NCI-H510A treated with DMSO at 0.1 percent for 48 hours (cell line): ENCODE measurements at places on chromosomes 1 and 21.

DNA sequence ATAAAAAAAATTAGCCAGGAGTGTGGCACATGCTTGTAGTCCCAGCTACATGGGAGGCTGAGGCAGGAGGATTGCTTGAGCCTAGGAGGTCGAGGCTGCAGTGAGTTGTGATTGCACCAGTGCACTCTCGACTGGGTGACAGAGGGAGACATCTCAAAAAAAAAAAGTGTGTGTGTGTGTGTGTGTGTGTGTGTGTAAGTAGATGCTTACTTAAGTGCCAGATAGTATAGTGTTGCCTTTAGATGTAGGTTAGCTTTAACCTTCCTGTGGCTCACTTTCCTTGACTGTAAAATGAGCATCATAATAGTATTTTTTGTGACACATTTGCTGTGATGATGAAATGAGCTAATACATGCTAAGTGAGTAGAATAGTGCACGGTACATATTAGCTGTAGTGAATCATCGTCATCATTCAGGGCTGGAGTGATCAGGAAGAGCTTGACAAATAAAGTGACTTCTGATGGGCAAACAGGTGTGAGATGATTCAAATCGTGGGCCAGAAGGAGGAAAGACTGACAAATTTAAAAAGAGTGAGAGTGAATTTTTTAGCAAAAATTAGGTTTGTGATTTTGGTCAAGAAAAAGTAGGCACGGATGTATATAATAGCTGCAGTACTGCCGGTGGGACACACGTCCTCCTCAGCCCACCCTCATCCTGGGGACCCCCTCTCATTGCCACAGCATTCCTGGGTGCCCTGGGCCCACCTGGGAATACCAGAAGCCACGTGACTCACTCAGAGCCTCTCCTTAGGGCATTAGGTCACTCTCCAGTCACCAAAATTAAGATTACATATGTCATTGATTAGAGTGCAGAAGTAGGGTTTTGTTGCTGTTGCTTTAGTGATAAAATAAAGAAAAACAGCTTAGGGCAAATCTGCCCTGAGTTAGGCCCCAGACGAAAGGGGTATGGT is 33.9 kb downstream of the EIF2D start:
- no peak for DNase-seq

DNA sequence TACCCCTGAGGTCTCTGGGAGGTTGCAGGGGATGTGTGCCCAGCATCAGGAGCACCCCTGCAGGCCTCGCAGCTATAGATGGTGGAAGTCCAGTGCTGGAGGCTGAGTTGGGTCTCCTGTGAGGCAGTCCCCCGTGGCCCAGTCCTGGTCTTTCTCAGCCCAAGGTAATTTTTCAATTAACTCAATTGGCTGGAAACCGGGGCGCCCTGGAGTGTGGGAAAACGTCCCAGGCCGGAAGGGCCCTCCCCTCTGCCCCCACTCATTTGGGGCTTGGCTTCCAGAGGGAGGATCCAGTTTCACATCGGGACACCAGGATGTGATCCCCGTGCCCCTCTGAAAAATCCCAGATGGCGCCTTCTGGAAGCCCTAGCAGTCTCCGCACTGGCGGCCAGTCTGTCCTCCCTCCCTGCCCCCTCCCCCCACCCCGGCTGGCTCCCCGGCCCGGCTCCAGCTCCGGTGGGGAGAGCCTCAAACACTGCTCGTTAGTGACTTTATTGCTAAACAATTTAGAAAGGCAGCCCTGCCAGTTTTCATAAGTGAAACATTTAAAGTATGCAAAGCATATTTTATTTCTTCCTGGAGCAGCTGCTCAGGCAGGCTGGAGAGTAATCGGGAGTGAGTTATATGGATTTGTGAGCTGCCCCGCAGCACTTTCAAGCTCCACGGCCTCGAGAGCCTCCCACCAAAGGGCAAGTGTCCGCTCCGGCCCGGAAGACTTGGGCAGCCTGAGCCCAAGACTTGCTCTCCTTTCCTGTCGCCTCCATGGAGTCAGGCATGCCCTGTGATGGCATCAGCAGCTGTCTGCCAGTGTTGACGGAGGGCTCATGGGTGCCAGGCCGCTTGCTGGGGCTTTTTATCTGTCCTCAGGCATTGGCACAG is 208.2 kb upstream of the TMEM51 start:
- DNase-seq, result no peak

DNA sequence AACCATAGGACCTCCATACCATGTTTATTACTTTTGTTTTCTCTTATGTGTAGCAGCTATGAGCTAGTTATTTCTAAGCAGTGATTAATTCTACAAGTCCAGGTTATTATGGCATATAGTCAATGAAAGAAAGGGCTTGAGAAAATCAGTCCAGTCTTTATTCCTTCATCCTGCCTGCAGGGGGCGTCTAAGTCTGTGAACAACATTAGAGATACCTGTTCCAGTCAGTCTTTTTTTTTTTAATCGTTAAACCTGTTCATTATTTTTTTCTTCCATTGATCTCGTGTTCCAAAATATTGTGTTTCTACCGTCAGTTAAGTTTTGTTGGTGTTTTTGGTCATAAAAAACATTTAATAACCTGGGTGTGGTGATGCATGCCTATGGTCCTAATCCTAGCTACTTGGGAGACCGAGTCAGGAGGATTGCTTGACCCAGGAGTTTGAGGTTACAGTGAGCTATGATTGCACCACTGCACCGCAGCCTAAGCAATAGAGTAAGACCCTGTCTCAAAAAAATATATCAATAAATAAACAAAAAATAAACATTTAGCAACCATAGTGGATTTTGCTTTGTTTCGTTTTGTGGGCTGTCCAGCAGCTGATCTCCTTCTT is 29.4 kb upstream of the CD2 start:
- DNase-seq, result peak; percentile 69

GRCh38 chr1:34845131-34845901 is 14.2 kb downstream of the SMIM12 start:
- DNase-seq, result no peak

GRCh38 chr1:207329469-207329868 is 8.0 kb downstream of the CD55 start:
- no peak for DNase-seq

- no peak for DNase-seq
These were observed 466.2 kb downstream of the USP25 start for GRCh38 chr21:16196001-16196400.

- DNase-seq, result no peak
These were observed 360.2 kb upstream of the PTBP2 start for GRCh38 chr1:96361271-96361856.

GRCh38 chr1:146016891-146017290 is 4.6 kb downstream of the HJV start:
- no peak for DNase-seq

DNA sequence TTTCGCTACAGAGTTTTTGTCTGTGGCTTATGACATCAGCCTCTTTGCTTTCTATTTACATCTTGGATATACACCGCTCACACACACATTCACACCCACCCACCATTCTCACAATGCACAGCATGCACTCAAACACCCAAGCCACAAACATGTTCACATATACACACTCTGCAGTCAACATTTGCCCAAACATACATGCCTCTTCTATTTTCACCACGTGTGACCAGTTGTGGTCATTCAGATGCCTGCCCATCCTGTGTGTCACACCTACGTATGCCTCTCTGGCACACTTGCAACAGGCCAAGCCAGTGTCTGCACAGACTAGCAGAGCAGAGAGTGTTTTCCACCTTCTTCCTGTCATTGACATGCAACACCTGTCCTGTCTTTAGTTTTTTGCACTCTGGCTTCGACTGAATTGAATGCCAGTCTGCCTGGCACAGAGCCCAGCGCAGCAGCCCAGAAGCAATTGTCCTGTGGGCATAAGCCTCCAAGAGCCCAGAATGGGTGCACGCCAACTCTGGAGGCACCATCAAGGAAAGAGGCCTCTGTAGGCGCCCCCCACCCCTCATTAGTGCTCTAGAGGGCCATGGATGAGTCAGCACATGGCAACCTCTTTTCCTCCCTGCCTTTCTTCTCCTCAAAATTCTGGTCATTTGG is 37.7 kb upstream of the LRRN2 start:
- peak; percentile 66 for DNase-seq

DNA sequence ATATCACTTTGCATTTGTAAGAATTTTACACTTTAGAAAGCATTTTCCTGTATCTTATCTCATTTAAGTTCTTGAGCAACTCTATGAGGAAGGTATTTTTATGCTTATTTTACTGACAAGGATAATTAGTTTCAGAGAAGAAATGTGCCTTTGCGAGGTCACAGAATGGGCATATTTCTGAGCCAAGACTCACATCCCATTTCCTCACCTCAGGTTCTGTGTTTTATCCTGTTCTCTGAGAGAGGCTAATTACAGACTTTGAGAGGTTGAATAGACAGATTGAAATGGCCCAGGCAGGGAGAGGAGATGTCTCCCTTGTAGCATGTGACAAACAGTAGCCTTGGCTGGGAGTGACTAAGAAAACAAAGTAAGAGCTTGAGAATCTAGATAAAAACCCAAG is 39.1 kb upstream of the ZC3H11B start:
- DNase-seq, result no peak

GRCh38 chr1:156033011-156033410 is 12.3 kb upstream of the SSR2 start:
- DNase-seq, result no peak

DNA sequence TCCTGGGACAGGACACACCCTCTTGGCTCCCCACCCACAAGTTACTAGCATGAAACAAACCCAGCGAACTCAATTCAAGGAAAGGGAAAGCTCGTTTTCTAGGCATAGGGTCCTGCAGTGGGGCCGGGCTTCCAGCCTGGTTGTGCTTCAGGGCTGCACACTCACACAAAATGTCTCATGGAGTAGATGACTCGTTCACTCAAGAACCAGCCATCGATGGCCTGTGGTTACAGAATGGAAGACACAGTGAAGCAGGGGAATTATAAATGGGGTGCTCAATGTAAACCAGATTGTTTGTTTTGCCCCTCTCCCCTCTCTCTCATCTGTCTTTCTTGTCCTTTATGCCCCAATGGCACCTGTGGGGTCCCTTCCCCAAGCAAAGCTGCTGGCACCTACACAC is 56.0 kb upstream of the COX20 start:
- no peak for DNase-seq

DNA sequence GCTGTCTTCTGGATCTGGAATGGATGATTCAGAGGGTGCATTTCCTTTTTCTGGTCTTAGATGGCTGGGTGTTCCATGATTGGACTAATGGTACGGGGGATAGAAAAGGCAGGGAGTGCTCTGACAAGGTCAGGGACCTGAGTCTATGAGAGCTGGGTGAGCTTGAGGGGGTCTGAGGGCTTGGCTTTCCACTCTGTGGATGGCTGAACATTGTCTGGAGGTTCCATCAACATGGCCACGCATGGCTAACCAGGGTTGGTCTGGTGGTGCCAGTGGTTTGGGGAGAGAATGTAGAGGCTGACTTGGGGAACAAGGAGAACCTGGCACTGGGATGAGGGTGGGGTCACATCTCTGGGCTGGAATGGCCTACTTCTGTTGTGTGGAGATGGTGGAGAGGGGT is 41.5 kb upstream of the TSPAN2 start:
- no peak for DNase-seq

- DNase-seq, result no peak
These were observed 206.8 kb downstream of the LYPLAL1 start for GRCh38 chr1:219380463-219380862.

DNA sequence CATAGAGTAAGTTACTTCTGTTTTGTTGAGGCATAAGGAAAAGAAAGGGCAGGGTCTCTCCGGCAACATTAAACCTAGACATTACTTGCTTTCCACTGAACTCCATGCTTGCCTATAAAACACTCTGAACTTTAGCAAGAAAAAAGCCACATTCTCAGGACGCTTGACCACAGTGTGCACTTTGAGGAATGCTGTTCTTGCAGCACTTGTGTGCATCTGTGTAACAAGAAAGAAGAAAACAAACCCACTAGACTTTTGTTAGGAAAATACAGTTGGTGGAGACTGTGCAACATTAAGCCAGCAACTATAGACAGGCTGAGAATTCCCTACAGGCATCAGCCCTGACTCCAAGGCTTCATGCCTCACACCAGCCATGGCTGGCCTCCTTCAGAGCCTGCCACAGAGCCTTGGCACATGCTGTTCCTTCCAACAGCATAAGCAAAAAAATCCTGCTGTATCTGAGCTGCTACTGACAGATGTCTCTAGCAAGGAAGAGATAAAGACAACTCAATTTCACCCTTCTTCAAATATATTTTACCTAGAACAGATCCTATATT is 5.8 kb downstream of the PDZK1 start:
- DNase-seq, result no peak

GRCh38 chr1:150234566-150235293 is 1.2 kb downstream of the ANP32E start:
- peak; percentile 48 for DNase-seq

DNA sequence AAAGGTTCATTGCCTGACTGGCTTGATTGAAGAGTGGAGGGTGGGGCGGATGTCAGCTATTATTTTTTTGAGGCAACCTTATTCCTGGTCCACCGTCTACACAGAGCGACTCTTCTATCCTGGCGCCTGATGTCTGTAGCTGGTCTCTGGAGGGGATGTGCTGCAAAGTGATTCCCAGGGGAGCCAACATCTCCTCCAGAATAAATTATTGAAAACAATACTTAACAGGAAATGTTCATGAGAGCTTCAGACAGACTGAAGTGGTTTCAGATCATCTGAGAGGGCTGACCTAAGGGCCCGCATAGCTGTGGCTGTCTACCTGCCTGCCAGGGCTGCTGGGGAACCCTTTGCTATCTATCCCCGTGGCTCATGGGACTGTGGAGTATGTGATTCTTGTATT is 66.7 kb downstream of the TEX35 start:
- no peak for DNase-seq

DNA sequence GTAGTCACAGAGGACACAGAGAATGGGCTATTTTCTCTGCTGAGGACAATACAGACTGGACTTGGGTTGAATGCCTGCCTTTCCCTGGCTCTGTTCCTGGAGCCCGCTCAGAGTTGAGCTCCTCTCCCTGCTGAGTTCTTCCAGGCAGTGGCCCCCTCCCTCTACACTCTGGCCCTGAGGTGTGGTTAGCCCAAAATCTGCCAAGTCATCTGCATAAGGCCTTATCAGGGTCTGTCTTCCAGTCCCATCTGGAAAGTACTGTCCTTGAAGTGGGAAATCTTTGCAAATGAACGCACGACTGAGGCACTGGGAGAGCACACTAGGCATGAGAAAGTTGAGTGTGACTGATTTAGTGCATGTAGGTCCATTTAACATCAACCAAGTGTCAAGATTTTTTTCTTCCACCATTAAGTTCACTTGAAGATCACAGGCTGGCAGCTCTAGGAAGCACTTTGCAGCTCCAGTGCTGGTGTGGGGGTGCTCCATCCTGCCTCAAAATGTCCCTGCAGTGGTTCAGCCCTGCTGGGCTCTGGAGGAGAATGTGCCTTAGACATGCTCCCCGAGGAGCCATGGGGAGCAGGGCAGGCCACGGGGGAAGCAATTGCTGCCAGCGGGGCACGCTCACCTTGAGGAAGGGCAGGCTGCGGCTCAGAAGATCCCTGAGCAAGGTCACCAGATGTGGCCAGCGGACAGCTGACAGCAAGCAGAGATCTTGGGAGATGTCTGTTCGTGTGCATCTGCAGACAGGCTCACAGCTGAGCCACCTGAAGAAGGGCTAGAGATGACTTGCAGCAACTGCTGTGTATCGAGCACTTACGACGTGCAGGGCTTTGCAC is 41.5 kb downstream of the IER5 start:
- no peak for DNase-seq
